Smooth muscle cell of the brain vasculature (primary cell): ENCODE measurements at places on chromosomes 12 and 14.

DNA sequence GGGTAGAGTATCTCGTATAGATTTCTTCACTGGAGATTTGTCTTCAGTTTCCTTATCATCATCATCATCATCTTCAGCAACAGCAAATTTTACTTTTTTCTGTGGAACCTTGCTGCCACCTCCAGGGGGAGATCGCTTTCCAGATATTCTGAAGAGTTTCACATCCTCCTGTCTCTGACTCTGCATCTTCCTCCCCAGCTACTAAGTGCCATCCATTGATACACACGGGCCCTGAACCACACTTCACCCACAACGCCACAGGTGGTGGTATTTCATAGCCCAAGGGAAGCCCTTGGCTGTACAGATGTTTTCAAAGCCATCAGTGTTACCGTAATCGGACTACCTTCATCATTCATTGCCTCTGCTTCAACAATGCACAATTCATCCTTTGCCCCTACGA lies 82.2 kb downstream of the PPP2R5C start:
- no peak for DNase-seq

DNA sequence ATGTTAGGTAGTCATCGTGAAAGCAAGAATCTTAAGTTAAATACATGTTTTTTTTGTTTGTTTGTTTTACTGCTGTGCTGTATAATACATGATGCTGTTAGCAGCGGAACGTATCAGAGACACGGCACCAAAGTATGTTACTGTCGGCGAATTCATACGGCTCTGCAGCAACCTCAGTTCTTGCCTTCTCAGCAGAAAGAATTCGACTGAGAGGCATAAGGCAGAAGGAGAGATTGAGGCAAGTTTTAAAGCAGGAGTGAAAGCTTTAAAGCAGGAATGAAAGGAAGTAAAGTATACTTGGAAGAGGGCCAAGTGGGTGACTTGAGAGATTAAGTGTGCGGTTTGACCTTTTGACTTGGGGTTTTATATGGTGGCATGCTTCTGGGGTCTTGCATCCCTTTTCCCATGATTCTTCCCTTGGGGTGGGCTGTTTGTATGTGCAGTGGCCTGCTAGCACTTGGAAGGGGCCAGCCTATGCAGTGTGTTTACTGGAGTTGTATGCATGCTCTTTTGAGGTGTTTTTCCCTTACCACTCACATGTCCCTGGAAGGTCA lies 23.7 kb downstream of the LEMD3 start:
- DNase-seq = no peak

- no peak for DNase-seq
Observed at GRCh38 chr12:80406253-80406652, 37.8 kb upstream of the PTPRQ start.

DNA sequence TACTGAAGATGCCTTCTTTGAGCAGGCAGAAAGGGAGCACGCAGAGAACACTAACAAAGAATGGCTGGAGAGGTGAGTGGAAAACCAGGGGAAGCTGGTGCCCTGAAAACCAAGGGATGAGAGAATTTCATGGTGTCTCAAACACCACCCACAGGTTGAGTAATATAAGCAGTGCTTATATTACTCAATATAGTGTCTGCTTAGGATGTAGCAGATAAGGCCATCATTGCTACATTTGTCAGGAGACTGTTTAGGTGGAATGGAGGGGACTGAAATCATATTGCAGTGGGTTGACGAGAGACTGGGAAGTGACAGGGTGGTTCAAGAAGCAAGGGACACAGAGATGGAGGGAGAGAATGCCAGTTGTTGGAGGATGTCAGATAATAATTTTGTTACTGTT lies 20.6 kb downstream of the PKP2 start:
- DNase-seq = no peak

DNA sequence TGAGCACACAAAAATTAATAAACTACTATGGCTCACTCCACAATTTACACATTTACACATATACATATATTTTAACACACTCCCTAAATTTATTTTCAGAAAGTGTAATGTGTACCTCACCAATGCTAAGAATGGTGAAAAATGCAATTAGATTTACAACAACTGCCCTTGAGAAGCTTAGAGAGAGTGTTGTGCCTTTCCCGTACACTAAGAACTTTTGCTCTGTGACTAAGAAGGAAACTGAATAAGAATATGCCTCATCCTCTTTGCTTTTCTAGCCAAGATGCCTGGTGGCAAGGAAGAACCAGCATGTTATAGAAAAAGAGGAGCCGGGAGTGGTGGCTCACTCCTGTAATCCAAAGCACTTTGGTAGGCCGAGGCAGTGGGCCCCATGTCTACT lies 62.3 kb downstream of the SINHCAF start:
- DNase-seq = no peak

DNA sequence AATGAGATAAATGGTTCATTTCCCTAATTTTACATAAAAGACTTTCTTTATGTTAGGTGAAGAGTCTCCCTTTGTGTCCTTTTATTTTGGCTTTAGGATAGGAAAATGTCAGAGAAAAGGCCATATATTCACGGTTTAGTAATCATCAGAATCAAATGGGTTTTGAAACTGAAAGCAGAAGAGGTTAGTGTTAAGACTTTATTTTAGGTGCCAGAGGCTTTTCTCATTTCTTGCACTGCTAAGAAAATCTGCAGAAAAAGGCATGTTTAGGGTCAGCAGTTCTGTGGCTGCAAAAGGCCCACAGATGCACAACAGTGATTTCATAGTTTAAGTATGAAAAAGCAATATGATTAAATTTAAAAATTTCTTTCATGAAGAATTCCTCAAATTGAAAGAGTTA lies 80.4 kb upstream of the SINHCAF start:
- no peak for DNase-seq

- DNase-seq = no peak
Observed at GRCh38 chr12:102885043-102885932, 31.8 kb downstream of the PAH start.

DNA sequence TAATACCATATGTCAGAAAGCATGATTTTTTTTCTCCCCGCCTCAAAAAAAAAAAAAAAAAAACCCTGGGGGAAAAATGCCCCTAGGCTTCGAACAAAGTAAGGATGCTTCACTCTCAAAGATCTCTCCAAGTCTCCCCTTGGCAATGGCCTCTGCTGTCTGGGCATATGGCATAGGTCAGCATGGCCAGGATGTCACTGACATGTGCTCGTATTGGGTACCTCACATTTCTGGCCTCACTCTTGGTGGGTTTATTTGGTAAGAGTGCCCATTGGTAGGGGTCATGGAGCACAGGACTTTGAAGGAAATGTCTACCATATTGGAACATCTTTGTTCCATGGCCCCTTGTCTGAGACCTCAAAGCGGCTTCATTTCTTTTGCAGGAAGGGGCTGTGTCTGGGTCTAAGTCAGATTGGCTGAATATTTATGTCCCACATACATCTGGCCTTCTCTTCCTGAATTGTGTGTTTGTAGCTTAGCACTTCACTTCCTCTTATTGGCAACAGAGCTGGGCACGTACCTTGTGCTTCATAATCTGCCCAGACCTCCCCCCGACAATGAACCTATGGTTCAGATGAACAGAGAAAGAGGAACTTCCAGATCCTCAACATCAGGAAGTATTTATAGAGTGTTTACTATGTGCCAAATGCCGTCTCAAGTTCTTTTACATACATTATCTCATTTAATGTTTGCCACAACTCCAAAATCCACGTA lies 36.3 kb upstream of the OAS1 start:
- no peak for DNase-seq

DNA sequence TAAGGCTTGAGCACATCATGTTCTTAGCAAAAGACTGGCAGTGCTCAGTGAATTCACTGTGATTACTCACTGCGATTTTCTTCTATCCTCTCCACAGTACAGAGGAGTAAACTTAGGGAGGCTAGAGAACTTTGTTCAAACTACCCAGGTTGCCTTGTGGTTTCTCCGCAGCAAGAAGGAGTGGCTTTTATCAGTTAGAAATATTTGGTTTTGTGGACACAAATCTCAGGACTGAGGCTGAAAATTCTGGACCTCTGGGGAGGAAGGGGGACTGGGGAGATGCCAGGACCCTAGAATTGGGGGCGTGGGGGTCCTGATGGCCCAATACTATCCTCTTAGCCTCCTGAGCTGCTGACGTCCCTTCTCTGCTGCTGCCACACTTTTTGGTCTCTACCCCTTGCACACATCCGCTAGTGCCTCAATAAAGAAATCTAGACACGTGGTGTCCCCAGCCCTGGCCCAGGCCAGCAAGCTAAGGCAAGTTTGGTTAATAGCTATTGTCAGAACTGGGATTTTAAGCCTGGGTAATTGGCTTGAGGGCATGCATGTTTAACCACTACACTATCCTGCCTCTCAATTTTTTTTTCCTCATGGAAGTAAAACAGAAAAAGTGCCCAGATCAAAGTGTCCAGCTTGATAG lies 842 bp downstream of the OAS2 start:
- no peak for DNase-seq

DNA sequence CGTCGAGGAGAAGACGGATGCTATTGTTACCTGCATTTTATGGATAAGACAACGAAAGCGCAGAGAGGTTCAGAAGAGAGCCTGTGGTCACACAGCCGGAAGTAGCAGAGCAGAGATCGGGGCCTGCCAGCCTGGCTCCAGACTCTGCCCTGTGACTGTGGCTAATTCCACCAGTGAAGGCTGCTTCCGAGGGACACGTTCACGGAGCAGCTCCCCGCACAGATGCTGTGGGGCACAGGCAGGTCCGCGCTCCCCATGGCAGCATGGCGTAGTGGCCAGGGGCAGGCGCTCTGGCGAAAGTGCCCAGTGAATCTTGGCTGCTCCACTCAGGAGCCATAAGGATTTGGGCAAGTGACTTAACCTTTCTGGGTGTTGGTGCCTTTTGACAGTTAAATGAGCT lies 9.8 kb downstream of the RIMBP2 start:
- no peak for DNase-seq

- no peak for DNase-seq
Observed at GRCh38 chr14:58703161-58703506, 65.4 kb downstream of the DACT1 start.

DNA sequence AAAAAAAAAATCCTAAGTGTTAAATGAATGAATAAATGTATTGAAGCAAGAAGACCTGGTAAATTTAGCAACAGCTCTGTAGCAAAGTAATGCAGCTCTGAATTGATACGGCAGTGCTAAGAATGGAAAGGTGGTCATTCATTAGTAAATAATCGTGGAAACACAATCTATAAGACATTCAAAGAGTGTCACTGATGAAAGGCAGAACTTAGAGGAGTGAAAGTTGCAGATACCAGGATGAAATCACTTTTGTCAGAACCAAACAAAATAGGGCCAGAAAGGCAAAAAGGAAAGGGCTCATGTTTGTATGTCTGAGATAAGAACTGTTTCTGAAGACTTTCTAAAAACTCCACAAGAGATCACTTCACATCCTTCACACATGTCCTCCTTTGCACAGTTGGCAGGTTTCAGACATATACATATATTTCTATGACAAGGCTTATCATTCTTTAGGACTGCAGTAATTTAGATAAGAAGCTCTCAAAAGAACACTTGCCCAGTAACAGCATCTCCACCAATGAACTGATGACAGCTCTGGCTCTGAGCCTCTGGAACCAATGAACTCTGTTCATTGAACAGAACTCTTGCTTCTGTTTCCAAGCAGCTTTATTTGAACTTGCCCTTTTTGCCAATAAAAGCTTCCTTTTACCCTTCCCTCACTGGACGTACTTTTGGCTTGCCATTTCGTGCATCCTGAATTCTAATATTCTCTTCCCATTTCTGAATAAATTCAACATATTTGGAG lies 4.2 kb upstream of the LRR1 start:
- no peak for DNase-seq

- no peak for DNase-seq
Observed at GRCh38 chr14:101090976-101091375, 187.5 kb upstream of the RTL1 start.

- no peak for DNase-seq
Observed at GRCh38 chr12:6361834-6362233, 13.5 kb downstream of the SCNN1A start.
